Suppressor macrophage (primary cell): ENCODE measurements at places on chromosomes 11 and 22.

DNA sequence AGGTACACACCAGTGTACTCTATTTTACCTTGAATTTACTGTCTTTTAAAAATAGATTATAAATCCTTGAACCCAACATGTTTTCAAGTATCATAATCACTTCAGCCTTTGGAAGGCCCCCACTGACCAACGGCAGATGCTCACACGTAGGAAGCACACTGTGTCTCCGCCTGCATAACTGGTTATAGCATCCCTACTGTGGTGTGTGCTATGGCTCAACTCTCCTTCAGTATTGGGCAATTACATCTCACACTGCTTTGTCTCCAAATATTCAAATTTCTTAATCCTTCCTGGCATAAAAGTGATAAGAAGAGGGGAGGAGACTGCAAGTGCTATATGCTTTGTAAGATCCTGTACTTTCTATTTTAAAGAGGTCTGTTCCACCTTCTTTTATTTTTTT, 165.7 kb downstream of the CADM1 start:
- DNase-seq: no peak

DNA sequence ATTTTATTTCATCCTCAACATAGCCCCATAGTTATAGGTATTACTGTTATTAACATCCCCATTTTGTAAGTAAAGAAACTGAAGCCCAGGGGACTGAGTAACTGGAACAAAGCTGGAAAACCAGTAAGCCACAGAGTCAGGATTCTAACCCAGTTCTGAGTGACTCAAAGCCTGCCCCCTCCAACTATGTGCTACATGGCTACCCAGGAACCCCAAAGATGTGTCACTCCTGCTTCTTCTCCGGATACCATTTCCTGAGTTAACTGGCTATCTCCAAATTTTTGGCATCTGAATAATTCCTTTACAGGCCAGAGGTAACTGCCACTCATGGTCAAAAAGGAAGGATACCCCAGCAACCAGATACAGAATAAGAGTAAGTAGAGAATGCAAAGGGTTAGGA, 43.6 kb downstream of the TENM4 start:
- no peak for DNase-seq

DNA sequence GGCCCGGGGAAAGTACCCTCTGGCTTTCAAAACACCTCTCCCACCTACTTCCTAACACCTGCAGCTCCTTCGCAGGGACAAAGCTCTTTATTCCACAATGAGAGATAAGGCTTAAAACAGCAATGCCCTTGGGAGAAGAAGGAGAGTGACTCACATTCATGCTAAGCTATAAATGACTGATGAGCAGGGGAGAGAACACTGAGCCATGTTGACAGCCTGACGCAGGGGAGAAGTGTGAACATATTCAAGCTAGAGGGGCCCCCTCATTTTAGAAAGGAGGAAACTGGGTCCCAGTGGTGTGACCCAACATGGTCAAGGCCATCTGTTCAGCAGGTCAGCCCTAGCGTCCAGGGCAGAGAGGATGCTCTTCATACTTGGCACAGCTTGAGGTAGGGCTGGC, 171.8 kb downstream of the DSCAML1 start:
- DNase-seq: no peak

DNA sequence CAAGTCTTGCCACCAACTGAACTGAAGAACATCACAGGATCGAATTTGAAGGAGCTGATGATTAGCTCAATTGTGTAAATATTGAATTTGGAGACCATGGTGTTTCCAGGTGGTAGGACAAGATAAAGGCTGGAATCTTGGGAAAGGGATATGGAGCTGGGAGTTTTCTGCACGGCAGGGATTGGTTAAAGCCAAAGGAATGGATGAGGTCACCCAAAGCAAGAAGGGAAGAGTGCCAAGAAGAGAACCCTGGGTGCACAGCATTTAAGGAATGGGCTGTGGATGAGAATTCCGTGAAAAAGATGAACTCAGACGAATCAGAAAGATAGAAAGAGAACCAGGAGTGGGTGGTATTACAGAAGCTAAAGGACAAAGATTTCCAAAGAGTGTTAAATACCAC, 29.4 kb upstream of the RRAS2 start:
- no peak for DNase-seq

DNA sequence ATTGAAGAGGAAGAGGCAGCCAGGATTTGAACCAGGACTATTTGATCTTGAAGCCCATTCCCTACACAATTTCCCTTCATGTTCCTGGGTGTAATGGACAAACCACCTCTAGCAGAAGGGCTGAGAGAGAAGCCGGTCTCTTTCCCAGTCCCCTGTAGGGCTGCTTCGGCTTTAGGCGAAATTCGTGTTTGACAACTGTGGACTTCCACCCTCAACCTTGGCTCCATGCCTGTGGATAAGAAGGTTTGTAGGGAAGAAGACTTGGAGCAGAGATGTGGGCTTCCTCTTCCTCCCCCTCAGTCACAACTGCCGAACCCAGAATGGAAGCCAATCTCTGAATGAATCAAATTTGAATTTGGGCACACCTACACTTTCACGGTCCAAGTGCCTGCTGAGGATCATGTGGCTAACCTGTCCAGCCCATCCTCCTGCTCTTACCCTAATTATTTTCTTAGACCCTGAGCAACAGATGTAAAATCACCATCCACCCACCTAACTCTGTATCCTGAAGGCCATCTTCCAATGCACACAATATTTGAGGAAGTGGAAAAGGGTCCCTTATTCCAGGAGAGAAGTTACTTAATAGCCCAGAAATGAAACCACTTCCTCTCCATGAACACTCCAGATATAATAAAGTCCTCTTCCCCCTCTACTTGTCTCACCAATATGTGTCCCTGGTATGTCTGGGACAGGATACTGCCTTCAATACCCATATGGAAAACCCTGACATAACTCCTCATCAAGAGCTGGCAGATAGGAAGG, 10.1 kb upstream of the SCN2B start:
- peak; percentile 22 for DNase-seq

- DNase-seq: no peak
Observed at GRCh38 chr22:46379066-46379930, 43.8 kb downstream of the TRMU start.

- DNase-seq: no peak
Observed at GRCh38 chr11:134645576-134645975, 233.5 kb upstream of the B3GAT1 start.

GRCh38 chr11:119520966-119521365, 98.0 kb upstream of the THY1 start:
- DNase-seq: no peak

DNA sequence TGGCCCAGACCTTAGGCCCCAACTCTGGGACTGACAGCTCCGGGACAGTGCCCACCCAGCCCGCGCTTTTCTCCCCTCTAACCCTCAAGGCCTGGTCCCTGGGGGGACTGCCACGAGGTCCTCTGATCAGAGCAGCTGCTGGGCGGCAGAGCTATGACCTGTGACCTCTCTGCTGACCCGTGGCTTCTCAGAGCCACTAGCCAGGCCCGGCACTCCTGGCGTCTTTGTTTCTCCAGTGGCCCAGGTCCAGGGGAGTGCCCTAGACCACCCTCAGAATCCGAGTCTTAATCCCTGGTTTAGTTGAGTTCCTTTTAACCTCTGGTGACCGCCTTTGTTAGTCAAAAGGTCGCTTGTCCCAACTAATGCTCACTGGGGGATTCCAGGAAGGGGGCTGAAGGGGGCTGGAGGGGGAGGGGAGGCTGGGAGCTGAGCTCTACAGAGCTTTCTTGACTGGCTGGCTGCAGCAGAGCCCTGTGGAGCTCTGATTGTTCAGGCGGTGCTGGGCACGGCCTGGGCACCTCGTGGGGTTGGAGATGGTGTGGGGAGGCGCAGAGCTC, 1.2 kb downstream of the FBLN1 start:
- DNase-seq: no peak

GRCh38 chr22:17910561-17911311, 113.6 kb downstream of the MICAL3 start:
- DNase-seq: peak; percentile 92

DNA sequence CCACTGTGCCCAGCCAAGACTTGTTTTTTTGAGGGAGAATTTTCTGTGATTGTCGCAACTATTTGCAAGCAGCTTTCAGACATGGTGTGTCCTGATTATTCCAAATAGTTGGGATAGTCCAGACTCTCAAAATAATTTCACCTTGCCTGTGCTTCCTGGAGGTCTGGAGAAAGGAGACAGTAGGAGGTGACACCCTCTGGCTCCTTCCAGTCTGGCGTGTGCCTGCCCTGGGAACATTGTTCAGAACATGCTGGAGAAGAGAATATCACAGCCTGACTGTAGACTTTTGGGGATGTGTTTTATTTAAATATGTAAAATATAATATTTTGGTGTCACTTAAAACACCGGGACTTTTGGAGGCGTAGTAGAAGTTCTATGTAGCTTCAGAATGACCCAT, 14.9 kb downstream of the ZNRF3 start:
- DNase-seq: no peak

- no peak for DNase-seq
Observed at GRCh38 chr22:42292732-42293520, 22.5 kb upstream of the TCF20 start.

DNA sequence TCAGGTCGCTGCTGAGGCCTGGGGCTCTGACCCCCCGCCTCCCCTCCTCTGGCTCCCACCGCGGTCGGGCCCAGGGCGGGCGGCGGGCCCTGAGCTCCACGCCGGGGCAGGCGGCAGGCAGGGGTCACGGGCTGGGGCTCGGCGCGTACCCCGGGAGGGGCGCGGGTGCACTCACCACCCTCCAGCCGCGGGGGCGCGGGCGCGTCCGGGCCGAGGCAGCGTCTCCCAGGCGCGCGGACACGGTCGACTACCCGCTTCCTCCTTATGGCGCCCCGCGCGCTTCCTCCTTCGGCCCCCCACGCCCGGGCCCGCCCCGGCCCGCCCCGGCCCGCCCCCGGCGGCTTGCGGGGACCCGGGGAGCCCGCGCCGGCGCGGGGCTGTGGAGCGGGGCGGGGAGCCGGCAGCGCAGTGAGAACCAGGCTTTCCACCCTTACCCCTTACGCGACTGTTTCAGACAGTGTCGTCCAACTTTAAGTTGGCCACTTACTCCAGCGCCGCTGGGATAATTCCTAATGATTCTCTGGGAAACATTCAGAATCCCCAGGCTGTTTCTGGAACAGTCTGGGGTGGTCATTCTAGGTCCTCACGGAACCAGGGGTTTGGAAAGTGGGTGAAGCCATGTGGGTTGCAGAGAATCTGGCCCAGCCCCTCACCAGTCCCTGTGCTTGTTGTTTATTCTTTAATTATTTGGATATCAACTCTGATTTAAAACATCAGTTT, at the start of gene BID:
Gene BID (minus strand): TSS at position 264 of the 720 bp plus-strand sequence. CDS start 24,353 bp downstream, outside the sequence.
- peak; percentile 83 for DNase-seq
